ENCODE measurements at places on chromosomes 4 and X.

- DNase-seq: no peak
Measured at GRCh38 chrX:100673397-100673953, 29.5 kb downstream of the SRPX2 start.

- no peak for DNase-seq
Measured at GRCh38 chrX:50858548-50858947, 44.6 kb upstream of the SHROOM4 start.

DNA sequence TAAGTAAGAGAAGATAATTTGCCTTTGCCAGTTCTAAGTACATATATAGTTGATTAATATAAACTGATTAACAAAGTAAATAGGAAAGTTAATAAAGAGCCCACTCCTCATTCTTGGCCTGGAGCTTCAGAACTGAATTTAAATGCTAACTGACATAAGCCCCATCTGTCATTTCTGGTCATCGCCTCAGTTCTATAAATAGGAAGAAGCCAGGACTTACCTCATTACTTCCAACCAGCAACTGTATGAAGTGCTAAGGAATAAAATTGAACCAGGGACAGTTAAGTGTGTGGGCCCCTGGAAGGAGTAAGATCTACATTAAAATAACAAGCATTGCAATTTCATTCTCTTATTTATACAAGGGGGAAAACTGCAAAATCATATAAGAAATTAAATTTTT is 52.0 kb upstream of the PDLIM5 start:
- DNase-seq: no peak

DNA sequence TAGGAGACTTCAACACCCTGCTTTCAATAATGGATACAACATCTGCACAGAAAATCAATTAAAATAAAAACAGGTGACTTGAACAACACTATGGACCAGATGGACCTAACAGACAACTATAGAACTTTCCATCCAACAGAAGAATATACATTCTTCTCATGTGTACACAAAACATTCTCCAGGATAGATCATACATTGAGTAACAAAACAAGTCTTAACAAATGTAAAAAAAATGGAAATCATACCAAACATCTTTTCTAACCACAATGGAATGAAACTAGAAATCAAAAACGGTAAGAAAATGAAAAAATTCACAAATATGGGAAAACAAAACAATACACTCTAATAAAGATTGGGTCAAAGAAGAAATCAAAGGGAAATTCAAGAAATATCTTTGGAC is 24.7 kb downstream of the CYP2U1 start:
- DNase-seq: no peak

GRCh38 chr4:110096405-110096804 is 102.0 kb downstream of the ELOVL6 start:
- no peak for DNase-seq

DNA sequence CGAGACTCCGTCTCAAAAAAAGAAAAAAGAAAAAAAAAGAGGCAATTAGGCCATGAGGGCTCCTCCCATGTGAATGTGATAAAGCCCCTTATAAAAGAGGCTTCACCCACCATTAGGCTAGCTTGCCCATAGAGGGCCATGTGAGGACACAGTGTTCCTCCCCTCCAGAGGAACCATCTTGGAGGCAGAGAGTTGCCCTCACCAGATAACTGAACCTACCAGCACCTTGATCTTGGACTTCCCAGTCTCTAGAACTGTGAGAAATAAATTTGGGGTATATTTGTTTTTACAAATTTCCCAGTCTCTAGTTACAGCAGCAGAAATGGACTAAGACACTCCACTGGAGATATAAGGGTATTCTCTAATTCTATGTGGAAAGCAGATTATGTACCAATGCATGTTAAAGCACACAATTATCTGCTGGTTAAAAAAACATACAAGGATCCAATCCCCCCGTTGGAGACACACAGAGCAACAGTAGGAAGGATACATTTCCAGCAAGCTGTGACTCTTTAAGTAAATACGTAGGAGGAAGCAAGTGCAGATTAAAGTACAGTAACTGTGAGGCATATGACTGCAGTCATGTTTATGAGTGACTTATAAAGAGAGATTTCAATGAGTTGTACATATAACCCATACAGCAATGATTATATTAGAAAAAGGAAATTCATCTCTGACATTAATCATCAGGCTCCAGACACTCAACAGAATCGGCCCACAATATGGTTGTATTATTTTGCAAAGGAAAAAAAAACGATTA is 21.4 kb downstream of the SH3RF1 start:
- no peak for DNase-seq

DNA sequence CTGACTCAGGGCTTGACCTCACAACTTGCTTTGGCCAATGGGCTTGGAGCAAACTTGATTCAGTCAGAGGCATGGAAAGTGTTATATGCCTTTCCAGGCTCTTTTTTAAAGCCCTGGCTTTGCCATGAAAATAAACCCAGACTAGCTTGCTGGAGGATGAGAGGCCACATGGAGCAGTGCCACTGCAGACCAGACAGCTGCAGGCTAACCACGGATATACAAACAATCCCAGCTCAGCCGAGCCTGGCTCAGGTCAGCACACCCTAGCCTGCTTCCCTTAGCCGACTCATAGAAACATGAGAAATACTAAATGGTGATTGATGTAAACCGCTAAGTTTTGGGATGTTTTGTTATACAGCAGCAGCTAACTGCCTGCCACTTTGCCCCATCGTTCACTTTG is 345.1 kb downstream of the ARHGAP10 start:
- DNase-seq: no peak

- DNase-seq: no peak
Measured at GRCh38 chr4:184907810-184908209, 82.0 kb upstream of the ACSL1 start.

DNA sequence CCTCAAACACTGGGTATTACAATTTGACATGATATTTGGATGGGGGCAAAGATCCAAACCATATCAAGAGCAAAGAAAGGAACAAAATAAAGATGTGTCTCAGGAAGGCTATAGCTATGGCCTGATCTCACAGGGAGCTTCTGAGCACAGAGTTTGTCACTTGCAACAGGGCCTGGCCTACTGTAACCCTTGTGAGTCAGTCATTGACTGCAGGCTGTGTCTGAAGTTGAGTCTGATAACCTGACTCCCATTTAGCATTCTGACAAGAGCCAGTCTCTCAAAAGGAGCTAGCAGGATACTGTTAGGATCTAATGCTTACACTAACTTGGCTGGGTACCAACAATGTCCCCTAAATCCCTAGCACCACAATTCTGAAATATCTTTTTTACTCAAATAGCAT is 612.5 kb upstream of the TECRL start:
- no peak for DNase-seq

DNA sequence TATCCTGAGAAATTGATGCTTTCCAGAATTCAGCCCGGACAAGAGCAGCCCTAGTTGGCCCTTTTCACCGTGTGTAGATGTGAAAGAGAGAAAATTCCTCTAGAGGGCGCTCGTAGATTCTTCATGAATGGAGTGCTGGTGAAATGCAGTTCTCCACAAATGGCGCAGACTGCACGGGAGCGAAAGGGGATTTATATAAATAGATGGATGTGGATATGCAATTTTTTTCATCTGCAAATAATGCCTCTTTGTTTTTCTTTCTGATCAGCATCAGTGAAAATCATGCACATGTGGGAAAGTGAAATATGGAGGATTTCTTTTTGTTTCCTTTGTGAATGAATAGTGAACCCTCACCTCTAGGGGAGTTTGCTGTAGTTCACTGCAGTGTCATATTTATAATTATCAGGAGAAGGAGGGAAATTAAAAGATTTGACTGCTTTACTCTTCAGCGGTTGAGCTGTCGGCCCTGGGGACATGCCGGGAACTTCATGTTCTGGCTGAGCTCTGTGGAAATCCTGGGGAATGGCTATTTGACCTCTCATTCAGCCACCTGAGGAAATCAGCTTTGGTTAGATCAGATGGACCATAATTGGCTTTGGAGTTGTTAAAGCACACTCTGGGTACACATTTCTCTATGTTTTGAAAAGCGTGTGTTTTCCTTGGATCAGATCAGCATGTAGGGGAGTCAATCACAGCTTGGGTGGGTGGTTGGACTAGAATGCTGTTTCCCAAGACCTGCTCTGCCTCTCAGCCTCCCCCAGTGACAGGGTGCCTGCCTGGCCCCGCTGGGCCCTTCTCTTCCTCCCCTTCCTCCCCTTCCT is 115.0 kb upstream of the SHISA3 start:
- no peak for DNase-seq

GRCh38 chrX:10513974-10514373 is 106.4 kb downstream of the MID1 start:
- no peak for DNase-seq
